Activated T-cell treated with anti-CD3 and anti-CD28 coated beads for 24 hours (primary cell): ENCODE measurements at places on chromosomes 12 and 14.

- DNase-seq = no peak
These were observed 8.6 kb upstream of the GPR68 start for GRCh38 chr14:91252871-91253794.

DNA sequence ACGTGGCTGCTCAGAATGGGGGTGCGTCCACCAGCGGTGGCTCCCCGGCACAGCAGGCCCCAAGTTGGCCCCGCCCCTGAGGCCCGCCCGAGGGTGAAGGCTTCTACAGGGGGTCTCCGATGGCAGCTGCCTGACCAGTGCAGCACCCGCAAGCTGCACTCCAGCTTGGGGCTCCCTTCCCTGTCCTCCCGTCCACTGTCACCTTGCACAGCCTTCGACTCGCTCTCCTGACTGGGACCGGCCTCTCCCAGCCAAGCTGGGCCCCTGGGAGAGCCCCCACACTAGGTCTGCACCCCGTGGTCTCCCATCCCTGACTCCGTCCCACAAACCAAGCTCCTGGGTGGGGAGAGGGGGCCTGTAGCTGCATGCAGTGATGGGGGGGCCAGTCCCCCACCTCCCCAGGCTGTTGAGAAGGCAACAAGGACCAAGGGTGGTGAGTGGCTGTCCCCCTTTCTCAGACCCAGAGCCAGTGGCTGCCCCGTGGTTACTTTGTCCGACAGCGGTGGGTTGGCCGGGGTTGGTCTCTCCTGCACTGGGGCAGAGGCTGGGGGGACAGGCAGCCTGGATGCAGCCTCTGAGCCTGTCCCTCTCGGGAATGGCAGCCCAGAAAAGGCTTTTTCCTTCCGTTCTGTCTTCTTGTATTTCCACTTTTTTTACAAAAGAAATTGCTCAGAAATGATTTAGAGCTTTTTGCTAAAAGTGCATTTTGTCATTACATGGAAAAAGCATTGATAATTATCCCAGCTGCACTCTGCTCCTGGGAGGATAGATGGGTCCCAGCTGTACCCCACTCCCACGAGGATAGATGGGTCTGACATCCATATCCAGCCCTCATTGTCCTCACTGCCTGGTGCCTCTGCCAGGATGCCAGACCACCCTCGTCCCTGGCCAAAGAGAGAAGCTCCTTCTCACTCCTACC, 217.0 kb downstream of the KIF26A start:
- DNase-seq = no peak

GRCh38 chr14:91482263-91483013, 27.7 kb downstream of the PPP4R3A start:
- no peak for DNase-seq

DNA sequence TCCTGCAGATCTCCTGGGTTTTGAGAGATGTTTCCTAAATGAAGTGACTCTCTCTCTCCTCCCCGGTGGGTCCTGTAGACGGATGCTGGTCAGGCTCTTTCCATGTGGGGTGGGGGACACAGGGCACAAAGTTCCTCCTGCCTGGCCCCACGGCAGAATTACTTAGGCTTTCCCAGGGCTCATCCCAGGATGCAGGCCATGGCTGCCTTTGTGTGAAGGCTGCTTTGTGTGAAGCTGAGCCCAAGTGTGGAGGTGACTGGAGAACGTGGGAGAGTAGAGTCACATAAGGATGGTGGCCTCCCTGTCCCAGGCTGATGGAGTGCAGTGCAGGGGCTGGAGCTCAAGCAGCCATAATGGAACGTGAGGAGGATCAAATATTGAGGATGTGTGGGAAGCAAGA, 200.2 kb downstream of the ADGRD1 start:
- no peak for DNase-seq

- no peak for DNase-seq
These were observed 12.2 kb upstream of the CLMN start for GRCh38 chr14:95331708-95332408.

- DNase-seq = no peak
These were observed 7.5 kb upstream of the CDCA4 start for GRCh38 chr14:105028251-105028927.

GRCh38 chr12:108845696-108846095, 11.7 kb downstream of the SSH1 start:
- no peak for DNase-seq

DNA sequence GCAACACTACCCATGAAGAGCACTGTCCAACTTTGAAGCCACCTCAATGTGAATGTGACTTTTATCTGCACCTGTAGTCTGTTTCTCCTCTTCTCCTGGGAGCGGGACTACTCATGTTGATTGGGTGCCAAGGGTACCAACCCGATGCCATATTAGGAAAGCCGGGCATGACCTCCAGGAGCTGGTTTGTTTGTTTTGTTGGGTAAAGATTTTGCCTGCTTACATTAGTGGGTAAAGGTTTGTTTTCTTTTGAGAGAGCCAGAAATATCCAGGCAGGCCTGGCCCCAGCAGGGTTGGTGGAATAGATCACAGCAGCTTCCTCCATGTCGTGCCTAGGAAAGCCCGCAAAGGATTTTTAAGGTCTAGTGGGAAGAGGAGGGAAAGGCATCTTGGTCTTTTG, 19.7 kb upstream of the ITPK1 start:
- no peak for DNase-seq

DNA sequence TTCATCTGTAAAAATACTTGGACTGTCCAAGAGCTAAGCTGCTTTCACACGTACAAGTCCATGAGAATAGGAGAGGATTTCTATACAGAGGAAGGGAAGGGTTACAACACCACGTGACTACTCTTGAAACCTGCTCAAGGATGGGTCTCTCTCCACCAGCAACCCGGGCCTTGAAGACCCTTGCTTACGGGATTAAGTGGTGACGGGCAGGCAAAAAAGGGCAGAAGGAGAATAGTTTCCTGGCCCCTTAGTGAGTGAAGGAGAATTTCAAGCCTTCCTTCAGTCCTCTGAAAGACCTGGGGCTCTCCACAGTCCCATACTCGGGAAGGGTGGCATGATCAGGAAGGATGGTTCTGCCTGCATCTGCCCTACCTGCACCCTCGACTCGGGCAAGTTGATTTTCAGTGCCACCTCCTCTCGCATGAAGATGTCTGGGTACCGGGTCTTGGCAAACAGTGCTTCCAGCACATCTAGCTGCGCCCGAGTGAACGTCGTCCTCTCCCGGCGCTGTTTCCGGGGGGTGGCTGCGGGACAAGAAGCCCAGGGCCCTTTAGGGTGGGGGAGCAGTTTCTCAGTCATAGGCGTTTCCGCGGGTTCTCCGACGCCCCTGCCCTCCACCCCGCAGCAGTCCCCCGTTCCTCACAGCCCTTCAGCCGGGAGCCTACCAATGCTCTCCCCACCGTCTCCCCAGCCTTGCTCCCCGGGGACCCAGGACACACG, 6.3 kb downstream of the OTX2 start:
- DNase-seq = no peak

DNA sequence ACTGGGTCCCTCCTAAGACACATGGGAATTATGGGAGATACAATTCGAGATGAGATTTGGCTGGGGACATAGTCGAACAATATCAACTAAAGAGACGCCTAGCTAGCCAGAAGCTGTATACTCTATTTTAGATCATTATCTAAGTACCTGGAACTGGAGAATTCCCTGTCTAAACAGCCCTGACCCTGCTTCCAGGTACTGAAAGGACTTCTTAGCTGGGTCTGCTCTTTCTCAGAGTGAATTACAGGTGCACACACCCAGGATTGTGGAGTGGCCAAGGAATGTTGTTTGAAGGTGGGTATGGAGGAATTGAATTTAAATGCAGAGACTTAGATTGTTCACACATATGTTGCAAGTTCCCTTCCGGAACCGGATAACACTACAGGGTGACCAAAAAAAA, 733.0 kb downstream of the RPS29 start:
- no peak for DNase-seq

DNA sequence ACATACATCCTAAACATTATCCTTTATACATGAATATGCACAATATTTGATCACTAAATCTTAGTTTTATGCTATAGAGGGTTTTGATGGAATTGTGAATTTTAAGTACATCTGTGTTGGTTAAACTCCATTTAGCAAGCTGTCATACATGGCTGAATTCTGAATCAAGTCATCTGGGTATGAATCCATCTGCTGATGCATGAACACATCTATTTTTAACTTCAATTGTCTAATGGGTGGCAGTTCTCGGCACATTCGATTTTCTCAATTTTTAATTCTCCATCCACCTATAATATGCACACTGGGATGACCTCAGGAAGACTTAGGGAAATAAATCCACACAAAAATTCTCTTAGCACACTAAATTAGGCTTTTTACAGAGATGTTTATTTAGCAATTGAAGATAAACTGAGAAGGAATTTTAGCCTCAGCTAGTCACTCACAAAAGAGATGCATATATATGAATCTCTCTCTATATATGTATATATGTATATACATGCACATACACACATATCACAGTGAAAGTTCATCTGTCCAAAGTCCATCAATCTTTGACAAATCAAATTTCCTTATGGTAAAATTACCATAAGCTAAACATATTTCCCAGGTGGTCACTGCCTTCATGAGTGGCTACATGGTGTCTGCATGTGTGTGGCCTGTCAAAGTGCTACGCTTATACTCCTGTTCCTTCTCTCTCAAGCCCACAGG, 44.5 kb upstream of the VPS33A start:
- no peak for DNase-seq

DNA sequence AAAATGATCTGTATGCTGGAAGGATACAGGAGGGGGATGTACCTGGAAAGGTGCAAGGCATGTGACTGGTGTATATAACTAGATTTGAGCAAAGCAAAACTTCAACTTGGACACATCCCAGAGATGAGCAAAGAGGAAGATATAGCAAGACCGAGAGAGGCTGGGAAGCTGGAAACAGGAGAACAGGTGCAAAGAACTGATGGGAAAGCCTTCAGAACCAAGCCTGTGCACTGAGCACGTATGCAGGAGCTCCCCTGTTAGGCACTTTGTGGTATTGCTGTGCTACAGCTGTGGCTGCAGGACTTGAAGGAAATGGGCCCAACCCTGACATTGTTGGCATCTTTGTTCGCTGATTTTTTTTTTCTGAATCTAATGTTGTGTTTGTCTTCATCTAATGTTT, 120.7 kb upstream of the PWP1 start:
- no peak for DNase-seq

- no peak for DNase-seq
These were observed 77.3 kb downstream of the PPM1A start for GRCh38 chr14:60326274-60326673.

DNA sequence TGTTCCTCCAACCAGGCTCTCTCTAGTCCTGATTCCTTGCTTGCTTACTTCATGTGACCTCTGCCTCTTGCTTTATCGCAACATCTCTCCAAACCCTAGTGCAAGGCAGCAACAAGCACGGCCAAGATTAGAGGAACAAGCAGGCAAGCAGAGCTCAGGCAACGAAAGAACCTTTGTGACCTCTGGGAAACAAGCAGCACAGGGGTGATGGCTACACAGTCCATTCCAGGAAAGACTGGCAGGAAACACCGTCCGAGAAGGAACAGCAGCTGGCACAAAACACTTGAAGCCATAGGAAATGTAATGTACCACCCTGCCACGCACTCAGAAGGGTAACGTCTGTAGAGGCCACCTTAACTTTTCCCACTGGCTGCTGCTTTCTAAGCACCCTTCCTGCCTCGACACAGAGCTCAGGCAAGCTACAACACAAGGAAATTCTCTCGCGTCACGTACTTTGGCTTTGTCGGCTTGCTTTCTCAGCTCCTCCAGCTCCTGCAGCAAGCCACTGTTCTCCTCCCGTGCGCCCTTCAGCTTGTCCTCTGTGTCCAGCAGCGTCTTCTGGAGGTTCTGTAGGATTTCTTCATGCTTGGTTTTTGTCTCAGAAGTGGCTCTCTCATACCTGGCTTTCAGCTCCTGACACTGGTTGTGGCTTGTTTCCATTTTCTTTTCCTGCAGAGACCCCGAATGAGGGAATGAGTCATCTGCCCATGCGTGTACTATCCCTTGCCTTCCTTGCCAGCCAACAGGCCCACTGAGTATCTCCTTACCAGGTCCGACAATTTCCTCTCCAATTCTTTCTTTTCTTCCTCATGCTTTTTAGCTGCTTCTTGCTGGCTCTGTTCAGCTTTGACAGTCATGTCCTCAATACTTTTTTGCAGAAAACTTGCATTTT, 61.4 kb upstream of the VPS33A start:
- DNase-seq = no peak

DNA sequence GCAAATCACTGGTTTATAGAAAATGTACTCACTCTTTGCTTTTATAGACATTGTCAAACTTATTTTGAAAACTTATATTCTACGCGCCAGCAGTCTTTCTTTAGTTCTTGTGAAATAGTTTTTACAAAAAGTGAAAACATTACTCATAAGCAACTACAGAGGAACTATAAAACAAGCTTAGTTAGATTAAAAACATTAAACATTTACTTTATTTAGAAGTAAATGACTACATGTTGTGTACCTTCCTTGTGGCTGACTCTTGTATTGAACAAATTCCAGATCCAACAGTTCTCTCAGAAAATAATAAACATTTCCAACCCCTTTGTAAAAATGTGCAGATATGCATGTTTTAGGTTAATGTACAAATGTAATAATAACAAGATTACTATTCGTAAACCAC, 198.5 kb downstream of the SOX5 start:
- DNase-seq = no peak

GRCh38 chr14:100828031-100828769, 2.3 kb downstream of the MEG3 start:
- DNase-seq = no peak

GRCh38 chr12:68977909-68978610, 45.1 kb upstream of the CPM start:
- no peak for DNase-seq

DNA sequence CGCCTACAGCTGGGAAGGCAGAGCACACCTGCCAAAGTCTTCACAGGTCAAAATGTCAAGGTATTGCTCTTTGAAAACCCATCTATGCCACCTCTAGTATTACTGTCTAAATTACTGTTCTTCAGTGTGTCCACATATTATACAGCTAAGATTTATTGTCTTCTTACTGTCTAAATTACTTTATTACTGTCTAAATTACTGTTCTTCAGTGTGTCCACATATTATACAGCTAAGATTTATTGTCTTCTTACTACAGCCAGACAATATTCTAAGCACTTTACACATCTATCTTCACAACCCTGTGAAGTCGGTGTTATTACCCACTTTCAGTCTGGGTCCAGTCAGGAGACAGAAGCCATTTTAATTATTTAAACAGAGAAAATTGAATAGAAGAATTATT, 173.9 kb downstream of the MYRFL start:
- DNase-seq = no peak

GRCh38 chr14:69957986-69958385, 78.8 kb downstream of the SMOC1 start:
- no peak for DNase-seq

GRCh38 chr14:22131749-22132476, 457.1 kb downstream of the DAD1 start:
- no peak for DNase-seq

- DNase-seq = no peak
These were observed 62.3 kb upstream of the EGLN3 start for GRCh38 chr14:34012978-34013720.

- DNase-seq = no peak
These were observed 185.2 kb downstream of the TMTC3 start for GRCh38 chr12:88327276-88327675.

GRCh38 chr12:6113691-6114475, 10.6 kb downstream of the VWF start:
- DNase-seq = no peak

- DNase-seq = no peak
These were observed 246.7 kb upstream of the FKBP4 start for GRCh38 chr12:2548081-2548480.
